ENCODE measurements at places on chromosomes 16 and 17. TPM values are rescaled to one million over a fixed set of nuclear protein-coding genes. Genes with fewer than 3 reads are reported as not detected.

SLC4A1 gene
- total RNA-seq = not detected

NR1D1 gene
- 6.1 TPM for total RNA-seq

TMIGD1 gene
- not detected for total RNA-seq

EPX gene
- not detected for total RNA-seq

PHKB gene
- total RNA-seq = 61.2 TPM

CCL5 gene
- total RNA-seq = not detected

ABCC11 gene
- total RNA-seq = 0.48 TPM

ICAM2 gene
- not detected for total RNA-seq

ADAD2 gene
- total RNA-seq = not detected

KIF18B gene
- 5.6 TPM for total RNA-seq

DNA sequence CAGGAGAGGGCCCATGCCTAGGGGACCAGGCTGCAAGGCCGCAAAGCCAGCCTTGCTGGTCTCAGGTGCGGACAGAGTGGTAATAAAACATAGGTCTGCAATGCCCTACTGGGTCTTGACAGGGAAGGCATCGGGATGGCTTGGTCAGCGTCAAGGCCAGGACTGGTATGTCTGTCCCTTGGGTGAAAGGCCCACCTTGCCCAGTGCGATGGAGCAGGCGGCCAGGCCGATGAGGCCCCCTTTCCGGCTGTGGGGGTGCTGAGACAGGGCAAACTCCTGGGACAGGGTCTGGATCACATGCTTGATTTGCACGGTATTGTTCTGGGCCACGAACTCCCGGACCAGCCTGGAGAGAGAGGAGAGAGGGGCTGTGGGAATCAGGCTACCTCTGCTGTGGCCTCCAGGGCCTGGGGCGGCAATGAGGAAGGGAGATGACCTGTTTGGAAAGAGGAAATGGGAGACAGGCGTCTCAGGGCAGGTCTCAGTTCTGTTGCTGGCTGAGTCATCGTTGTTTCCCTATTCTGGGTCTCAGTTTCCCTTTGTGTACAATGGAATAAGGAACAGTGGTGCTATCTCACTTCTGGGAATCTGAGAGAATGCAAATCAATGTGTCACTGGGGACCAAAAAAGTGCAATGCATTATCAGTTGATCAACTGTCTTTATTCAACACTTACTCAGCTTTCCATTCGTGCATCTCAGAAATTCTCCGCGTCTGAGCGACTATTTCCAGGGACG, 14.8 kb downstream of the VAC14 start:
- DNase-seq = no peak

- DNase-seq = no peak
Observed at GRCh38 chr17:79126139-79126538, 51.5 kb downstream of the ENGASE start.

DNA sequence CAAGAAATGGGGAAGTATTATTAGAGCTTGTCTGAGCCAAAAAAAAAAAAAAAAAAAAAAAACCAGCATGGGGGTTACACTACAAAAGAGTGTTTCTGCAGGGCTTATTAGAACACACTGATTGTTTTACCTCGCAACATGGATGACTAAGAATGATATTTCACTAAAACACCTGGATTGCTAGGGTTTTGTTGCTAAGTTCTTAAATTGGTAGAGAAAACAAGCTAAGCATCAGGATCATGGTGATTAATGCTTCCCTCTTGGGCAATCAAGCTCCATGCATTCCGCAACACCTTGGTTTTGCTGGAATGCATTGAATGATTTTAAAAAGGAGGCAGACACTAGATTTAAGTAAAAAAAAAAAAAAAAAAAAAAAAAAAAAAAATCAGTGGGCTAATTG, 931.4 kb upstream of the CDH8 start:
- no peak for DNase-seq

GRCh38 chr16:12530302-12530701, 273.4 kb downstream of the CPPED1 start:
- DNase-seq = no peak

GRCh38 chr17:26809033-26809432, 484.9 kb upstream of the WSB1 start:
- DNase-seq = no peak

GRCh38 chr17:20172376-20172775, 163.2 kb downstream of the SPECC1 start:
- no peak for DNase-seq

GRCh38 chr17:34760931-34761495, 181.6 kb downstream of the TMEM132E start:
- DNase-seq = no peak

DNA sequence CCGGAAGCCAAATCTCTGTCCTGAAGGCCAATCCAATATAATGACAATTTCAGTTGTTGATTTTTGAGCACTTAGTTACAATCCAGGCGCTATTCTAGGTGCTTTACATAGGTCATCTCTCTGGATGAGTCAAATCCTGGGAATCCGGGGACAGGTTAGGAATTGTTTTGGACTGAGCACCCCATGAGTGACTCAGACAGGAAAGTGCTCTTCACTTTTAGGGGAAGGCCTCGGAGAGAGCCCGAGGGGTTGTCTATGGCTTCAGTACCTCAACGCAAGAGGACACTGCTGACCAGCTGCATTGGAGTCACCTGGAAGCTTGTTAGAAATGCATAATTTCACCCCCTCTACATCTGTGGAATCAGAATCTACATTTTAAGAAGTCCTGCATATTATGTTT, 108.8 kb downstream of the IRX5 start:
- no peak for DNase-seq

DNA sequence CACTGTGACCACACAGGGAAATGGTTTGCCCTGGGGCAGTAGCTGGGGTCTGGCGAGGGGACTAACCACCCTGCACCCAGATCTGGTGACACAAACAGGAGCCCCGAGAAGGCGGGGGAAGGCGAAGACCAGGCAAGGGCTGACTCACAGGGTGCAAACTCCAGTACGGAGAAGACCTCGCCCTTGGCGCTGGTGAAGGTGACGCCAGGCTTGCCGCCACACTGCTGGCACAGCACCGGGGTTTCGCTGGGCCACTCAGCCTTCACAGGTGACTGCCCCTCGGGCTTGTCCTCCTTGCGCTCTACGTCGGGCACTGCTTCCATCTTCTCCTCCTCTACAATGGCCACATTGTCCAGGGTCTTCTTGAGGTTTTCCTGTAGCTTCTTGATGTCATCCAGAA, 11.6 kb downstream of the SPHK1 start:
- DNase-seq = no peak

- no peak for DNase-seq
Observed at GRCh38 chr17:79833110-79833450, 6.2 kb downstream of the CBX4 start.

- DNase-seq = no peak
Observed at GRCh38 chr17:41767324-41768042, 19.0 kb downstream of the JUP start.

DNA sequence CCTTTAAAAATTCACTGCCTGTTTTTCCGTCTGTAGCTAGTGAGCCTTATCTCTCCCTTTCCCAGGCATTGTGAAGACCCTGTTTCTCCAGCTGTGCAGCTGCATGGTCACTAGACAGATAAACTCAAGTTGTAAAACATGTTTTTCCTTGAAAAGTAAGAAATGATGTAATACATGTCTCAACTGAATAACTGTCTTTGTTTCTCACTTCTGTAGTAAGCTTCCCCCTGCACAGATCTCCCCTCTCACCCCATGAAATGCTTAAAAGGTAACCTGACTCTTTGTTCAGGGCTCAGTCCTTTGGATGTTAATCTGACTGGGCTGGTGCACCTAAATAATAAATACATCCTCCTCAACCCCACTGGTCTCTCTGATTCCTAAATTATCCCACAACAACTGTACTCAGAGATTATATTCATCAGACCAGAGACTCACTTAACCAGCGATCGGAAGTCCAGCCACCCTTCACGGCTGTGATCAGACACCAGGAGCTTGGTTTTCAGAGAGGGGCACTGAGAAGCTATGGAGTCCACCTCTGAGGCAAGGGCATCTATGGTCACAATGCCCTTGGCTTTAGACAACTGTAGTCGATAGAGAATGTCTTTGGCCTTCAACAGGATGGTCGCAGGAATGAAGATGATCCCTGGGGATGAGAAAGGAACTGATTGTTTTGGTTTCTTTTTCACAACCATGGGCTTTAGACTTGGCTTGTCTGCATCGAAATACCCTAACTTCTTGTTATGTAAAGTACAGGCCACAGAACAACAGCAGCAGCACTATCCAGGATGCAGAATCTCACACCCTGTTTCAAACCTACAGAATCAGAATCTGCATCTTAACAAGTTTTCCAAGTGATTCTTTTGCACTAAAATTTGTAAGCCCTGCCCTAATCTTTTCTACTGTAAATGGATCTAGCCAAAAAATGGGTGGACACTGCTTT, 15.4 kb downstream of the ACSM1 start:
- DNase-seq = no peak

DNA sequence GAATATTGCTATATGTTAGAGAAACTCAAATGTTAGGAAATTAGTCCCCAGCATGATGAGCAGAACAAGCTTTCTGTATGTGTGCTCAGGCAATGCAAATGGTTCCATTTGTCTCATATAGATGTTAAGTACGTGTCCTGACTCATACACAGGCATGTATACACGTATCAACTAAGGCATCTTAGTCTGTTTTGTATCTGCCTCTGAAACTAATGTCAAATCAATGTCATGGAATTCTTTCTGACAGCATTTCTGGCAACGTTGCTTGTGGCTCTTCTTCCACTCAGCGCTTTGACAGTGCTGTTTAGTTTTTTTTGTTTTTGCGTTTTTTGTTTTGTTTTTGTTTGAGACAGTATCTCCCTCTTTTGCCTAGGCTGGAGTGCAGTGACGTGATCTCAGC, 111.9 kb downstream of the CNTNAP4 start:
- DNase-seq = no peak

DNA sequence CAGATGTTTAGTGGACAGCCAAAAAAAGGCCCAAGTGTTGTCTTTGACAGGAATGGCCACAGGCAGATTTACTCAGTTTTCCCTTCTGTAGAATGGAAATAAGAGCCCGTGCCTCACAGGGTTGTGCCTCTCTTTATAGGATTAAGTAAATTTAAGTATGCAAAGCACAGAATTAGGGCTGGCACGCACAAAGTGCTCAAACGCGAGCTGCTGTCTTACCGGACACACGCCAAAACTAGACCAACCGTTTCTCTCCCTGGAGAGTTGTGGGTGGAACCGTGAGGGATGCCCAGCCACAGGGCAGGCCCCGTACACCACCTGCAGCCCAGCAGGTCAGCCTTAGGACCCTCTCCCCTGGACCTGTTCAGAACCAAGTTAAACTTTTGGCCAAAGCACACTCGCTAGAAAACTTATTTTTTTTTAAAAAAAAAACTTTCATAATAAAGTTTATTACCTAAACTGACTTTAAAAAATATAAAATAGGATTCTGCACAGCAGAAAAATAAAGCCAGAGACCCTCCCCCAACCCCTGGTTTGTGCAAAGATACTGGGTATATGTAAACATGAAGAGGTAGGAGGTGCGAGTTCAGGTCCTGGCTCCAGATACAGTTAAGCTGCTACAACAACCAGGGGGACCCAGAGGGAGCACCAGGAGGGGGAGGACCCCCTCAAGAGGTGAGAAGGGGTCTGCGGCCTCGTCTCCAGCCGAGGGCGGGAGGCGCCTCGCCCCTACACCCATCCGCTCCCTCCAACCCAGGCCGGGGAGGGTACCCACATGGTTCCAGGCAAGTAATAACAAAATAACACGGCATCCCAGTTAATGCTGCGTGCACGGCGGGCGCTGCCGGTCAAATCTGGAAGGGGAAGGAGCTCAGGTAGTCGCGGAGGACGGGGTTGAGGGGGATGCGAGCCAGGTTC, 1.8 kb downstream of the SOCS1 start:
- DNase-seq = no peak

- no peak for DNase-seq
Observed at GRCh38 chr17:57872536-57872935, 22.7 kb upstream of the MRPS23 start.

- no peak for DNase-seq
Observed at GRCh38 chr17:74042744-74043486, 160.6 kb upstream of the RPL38 start.

DNA sequence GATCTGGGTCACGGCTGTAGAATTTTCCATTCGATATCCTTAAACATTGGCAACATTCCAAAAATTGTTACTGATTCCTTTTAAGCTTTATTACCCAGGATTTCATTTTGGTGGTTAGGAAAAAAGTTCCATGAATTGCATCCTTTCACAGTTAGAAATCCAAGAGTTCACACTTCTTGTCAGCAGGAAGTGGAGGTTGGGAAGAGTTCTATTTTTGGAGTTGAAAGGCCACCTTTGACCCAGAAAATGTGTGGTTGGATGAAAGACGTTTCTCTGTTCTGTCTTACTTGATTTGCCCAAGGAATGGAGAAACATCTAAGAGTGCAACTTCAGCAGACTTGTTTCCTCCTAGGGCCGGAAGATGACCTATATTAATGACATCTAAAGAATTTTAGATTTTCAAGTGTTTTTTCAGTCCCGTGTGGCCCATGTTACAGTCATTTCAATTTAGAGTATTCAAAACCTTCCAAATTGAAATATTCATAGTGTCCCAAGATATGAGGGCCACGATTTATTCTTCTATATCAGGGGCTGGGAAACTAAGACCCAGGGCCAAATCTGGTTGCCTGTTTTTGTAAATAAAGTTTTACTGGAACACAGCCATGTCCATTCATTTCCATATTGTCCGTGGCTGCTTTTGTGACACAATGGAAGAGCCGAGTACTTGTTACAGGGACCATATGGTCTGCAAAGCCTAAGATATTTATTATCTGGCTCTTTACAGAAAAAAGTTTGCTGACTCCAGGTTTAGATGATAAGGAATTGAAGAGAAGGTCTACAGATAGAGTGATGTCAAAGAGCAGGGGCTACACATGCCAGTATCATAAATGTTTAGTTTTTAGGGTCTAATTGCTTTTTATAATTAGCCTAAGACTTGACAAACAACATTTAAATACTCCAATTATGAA, 50.2 kb downstream of the CDK5R1 start:
- no peak for DNase-seq

GRCh38 chr16:525520-526180, 1.9 kb upstream of the CAPN15 start:
- DNase-seq = no peak

- no peak for DNase-seq
Observed at GRCh38 chr16:76579277-76579922, 302.2 kb downstream of the CNTNAP4 start.

- DNase-seq = no peak
Observed at GRCh38 chr17:50346313-50347116, 589 bp downstream of the XYLT2 start.

DNA sequence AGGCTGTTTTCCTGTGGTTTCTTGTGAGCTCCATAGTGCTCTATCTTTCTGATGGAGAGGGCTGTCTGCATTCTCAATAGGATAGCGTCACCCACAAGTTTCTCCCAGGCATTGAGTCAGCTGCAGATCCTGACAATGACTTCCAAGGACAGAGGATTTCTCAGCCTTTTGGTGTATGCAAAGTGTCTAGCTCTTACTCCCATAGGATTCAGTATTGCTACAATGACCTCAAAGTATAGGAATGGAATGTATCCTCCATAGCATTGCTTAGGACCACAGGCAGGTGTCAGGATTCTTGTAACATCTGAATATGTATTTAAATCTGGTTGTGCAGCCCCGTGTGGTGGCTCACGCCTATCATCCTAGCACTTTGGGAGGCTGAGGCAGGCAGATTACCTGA, 32.3 kb downstream of the SMIM36 start:
- DNase-seq = no peak

GRCh38 chr17:73455050-73455687, 143.4 kb upstream of the CDC42EP4 start:
- DNase-seq = no peak
